IPS DF 19.7 (cell line): ENCODE measurements at places on chromosomes 7 and 10.

GRCh38 chr10:118754229-118754555, 578 bp downstream of the CACUL1 start:
- no peak for DNase-seq

DNA sequence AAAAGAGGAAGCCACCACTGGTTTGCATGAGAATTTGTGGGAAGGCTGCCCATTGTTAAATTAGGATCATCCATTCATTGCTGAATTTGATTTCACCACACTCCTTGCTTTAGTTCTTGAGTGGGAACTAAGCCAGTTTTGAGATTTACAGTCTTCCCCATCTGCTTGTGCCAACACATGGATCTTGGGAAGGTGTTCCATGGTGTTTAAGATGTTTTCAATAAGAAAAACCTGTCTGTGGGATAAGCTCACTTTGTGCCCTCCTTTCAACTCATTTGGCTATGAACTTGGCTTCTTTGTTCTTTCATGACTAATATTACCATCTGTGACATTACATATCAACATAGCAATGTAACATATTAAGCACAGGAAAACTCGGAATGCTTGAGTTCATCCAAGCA, 73.2 kb downstream of the INHBA start:
- no peak for DNase-seq

DNA sequence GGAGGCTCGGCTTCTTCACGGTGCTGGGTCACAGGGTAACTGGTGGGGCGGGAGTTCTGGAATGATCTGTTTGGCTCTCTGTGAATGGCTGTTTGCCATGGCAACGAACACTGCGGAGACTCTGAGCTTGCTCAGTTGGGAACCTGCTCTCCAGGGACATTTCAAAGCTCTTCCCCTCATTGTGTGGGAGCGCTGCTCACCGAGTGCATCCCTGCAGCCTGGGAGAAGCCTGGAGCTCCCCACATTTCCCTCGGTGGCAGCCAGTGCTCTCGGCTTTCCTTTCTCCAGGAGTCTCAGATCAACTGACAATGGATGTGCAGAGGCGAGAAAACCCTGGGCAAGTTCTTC, 57.6 kb upstream of the CACUL1 start:
- DNase-seq, result no peak

DNA sequence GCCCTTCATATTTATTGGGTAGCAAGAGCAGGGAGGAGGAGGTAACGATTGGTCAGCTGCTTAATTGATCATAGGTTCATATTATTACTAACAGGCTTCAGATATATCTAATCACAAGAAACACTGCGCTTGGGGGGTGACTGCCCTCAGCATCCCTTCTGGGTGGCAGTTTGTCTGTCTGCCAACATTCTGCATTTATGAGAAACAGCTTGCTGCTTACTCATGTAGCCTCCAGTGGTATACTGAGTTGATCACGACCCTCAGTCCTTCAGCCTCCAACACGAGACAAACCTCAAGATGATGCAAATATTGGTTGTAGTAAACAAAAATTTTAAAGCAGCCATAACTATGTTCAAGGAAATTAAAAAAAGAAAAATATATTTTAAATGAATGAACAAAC, 657.8 kb upstream of the PHF14 start:
- no peak for DNase-seq

GRCh38 chr10:19505320-19506312, 310.6 kb upstream of the PLXDC2 start:
- DNase-seq, result no peak

DNA sequence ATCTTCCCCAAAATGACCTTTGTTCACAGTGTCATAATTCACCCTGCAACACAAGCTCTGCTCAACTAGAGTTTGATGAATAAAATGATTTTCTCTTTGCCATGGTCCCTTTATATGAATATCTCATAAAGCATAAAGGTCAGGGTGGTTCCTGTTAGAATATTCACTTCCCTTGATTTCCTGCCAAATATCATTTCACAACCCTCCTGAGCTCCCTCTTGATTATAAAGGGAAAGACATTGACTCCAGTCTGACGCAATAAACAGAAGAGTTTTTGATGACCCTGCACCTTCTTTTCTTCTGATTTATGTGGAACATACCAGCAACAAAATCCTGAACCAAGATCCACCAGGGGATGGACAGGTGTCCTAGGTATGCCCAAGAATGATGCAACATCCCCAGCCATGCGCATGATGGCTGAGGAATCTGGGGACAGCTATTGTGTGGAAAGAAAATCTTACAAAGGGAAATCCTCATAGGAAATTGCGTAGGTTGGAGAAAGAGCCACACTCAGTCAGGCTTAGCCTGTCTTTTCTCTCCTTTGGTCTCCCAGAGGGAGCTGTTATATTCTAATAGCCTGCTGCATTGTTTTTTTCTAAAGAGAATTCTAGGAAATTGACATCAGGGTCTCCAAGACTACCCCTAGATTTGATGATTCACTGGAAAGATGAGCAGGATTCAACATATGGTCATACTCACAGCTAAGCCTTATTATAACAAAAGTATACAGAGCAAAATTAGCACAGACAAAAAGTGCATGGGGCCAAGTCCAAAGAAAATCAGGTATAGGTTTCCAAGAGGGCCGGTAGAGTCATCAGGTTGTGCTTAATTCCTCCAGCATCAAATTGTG, 18.8 kb downstream of the IFIT3 start:
- DNase-seq, result no peak

DNA sequence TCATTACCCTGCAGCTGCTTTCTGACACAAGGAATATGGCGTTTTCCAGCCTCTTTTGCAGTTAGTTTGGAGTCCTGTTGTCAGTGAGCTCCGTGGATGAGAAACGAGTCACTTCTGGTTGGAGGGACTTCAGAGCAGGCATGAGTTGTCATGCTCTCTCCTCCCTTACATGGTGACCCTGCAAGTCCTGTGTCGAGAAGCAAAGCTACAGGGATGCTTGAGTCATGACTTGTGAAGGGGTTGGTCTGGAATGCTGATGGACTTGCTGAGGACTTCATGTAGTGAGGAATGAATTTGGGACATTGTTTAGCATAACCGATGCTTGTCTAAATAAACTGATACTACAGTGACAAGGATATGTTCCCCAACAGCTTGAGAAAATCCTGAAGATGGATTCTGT, 108.8 kb downstream of the ADCYAP1R1 start:
- no peak for DNase-seq

GRCh38 chr7:71871446-71871845, 540.7 kb downstream of the CALN1 start:
- DNase-seq, result no peak

DNA sequence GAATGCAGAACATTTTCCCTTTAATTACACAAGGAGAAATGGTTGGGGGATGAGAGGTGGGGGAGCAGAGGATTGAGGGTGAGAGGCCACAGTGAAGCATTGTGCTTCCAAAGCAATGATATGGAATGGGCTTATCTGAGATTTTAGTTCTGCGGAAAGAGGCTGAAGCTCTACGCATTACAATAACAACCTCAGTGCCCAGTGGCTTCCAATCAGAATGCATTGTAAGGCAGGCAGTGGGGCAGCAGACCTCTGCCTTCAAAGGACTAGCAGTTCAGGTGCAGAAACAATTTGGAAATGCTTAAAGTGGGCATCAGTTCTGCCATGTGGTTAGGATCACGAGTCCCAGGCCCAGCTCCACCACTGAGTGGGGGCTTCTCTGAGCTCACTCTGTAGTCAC, 251.0 kb upstream of the ZMIZ1 start:
- no peak for DNase-seq

DNA sequence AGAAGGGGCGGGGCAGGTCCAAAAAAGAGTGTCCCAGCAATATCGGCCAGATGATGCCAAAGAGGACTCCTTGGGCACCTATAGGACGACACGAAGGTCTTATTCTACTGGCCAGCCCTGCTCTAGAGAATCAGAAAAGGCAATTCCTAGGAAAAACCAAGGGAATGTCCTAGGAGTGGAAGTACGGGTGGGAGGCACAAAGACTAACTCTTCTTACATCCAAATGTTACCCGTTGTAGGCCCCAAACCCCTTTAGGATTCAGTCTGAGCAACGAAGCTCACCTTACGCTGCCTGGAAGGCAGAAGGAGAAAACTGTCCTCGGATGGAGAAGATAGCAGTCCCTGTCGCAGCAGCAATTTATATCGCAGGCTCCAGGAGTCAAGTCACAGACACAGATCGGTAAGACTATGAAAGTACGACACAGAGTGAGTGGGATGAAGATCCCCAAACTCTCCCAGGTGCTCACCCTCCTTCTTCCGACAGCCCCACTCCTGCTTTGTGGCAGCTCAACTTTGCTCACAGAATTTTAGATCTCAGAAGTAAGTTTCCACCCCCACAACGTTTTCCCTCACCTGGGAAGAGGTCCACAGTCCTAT, 558 bp downstream of the TCTN3 start:
- DNase-seq, result no peak
